Activated CD4-positive, CD25-positive, alpha-beta regulatory T cell treated with anti-CD3 and anti-CD28 coated beads, Interleukin-2, amount 50 U/mL, for 24 hours (primary cell): ENCODE measurements at places on chromosomes 4 and X.

- no peak for ATAC-seq
These were observed 120.3 kb upstream of the ATXN3L start for GRCh38 chrX:13440176-13440575.

GRCh38 chr4:139508581-139509237, 47.3 kb downstream of the SETD7 start:
- no peak for ATAC-seq

DNA sequence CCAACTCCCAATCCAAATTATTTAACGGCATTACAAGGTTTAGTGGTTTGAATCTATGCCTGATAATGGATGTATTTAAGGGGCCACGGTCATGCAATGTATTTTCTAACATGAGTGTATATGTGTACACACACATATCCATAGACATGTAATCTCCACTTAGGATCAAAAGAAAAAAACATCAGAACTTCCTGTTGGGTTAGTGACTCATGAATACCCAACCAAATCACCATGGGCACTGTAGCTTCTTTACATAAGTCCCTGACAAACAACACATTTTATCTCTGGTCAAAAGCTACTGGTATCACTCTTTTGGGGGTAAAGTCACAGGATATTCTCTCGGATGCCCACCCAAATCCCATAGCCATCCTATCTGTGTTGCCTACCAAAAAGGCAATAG, 36.5 kb upstream of the TFDP3 start:
- ATAC-seq, result no peak

- peak; percentile 86 for ATAC-seq
These were observed 58.5 kb upstream of the CLCN4 start for GRCh38 chrX:10098270-10098713.

DNA sequence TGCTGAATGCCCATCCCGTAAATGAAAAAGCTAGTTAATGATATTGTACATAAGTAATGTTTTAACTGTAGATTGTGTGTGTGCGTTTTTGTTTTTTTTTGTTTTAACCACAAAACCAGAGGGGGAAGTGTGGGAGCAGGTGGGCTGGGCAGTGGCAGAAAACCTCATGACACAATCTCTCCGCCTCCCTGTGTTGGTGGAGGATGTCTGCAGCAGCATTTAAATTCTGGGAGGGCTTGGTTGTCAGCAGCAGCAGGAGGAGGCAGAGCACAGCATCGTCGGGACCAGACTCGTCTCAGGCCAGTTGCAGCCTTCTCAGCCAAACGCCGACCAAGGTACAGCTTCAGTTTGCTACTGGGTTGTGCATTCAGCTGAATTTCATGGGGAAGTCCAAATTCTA, at the start of gene SPP1:
TSS of gene SPP1 (plus strand) at position 249 of the 400 bp plus-strand sequence. CDS start 1,182 bp downstream, outside the sequence.
- ATAC-seq, result no peak

DNA sequence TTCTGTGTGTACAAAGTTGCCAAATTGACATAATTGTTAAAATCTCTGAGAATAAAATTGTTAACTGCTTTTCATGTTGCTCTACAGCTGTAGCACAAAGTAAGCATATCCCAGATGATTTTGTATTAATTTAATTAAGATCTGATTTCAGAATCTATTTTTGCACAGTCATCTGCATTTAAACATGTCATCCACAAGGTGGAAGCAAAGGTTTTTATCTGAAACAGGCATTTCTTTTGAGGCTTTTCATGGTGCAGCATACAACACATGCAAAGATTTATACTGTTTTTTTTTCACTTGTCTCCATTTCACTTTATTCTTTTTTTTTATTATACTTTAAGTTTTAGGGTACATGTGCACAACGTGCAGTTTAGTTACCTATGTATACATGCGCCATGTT, 51.2 kb downstream of the GC start:
- no peak for ATAC-seq

- no peak for ATAC-seq
These were observed 171.6 kb upstream of the RAI2 start for GRCh38 chrX:18032486-18033221.

DNA sequence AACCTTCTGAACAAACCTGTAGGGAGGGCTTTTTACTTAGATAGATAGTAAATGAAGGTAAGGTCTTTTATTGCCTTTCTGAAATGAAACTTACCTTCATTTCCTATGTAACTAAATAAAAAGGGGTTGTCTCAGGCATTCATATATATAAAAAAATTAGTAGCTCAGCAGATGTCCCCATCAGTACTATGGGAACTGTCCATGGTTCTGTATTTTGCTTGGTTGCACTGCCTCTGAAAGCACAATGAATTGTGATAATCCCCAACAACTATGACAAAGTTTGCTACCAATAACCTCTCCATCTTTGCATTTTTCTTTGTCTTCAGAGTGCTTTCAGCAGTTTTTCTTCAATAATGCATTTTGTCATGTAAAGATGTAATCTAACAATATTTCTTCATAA, 222.4 kb downstream of the SLIT2 start:
- ATAC-seq, result no peak

- no peak for ATAC-seq
These were observed 907.8 kb downstream of the STPG2 start for GRCh38 chr4:97235521-97235920.

GRCh38 chr4:15610855-15611254, 44.3 kb downstream of the FBXL5 start:
- ATAC-seq, result no peak

GRCh38 chr4:52661966-52662690, 3.0 kb upstream of the USP46 start:
- ATAC-seq, result no peak

- no peak for ATAC-seq
These were observed 25.3 kb downstream of the ARHGAP24 start for GRCh38 chr4:85500110-85500867.

GRCh38 chr4:164639001-164639400, 114.9 kb upstream of the SMIM31 start:
- ATAC-seq, result no peak

DNA sequence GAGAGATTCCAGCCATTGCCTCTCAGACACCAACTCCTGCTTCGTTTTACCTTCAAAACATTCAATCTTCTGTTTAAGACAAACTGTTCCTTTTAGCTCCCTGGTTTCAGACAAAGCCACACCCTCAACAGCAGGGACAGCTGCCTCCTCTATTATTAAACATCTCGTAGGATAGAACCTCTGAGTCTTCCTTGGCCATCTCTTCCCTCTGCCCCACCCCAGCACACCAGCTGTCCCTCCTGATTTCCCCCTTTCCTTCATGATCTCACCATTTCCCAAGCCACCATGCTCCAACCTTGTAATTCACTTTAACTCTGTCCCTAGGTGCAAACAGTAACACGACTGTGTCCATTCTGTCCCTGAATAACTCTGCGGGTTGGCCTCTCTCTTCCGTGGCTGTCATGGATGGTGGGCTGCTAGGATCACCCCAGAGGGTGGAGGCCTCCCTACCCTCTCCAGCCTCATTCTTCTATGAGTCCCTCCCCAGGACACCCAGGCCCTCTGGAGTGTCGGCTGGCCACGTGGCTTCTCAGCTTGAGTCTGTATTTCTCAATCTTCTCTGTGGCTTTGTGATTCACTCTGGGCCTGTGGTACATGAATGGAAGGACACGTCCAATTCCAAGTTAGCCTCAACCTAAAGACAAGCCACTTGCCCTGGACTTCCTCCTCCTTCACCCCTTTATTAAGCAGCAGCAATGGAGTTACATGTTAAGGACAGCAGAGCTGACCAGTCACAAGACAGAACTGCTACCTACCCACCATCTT, 349.9 kb downstream of the FBXW7 start:
- ATAC-seq, result no peak

GRCh38 chr4:89301902-89302301, 5.7 kb downstream of the GPRIN3 start:
- ATAC-seq, result no peak

DNA sequence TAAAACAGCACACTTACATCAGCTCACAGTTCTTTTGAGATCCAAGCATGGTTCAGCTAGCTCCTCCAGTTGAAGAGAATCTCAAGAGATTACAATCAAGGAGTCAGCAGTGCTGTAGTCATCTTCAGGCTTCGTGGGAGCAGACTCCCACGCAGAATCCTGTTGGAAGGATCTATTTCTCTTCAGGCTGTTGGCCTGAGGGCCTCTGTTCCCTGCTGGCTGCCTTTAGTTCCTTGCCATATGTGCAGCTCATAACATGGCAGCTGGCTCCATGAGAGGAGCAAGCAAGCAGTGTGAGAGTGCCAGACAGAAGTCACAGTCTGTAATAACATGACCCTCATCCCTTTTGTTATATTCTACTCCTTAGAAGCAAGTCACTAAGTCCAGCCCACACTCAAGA, 168.6 kb downstream of the COX18 start:
- no peak for ATAC-seq

DNA sequence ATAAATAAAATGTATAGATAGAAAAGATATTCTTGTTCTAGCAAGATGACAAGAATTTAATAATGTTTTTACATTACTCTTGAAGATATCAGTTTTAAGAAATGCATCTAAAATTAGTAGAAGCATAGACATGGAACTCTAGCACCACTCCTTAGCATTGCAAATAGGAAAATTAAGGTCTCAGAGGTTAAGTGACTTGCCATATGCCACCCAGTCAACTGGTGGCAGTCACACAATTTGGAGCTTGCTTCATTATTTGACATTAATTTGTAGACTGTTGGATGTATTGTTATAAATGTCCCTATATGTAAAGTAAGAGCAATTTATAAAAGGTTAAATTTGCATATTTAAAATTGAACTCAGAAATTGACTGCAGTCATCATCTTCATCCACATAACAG, 20.8 kb downstream of the GPM6A start:
- ATAC-seq, result no peak

- no peak for ATAC-seq
These were observed 15.2 kb downstream of the HSD17B11 start for GRCh38 chr4:87375719-87376291.

GRCh38 chr4:40562681-40563080, 67.0 kb downstream of the RBM47 start:
- no peak for ATAC-seq

DNA sequence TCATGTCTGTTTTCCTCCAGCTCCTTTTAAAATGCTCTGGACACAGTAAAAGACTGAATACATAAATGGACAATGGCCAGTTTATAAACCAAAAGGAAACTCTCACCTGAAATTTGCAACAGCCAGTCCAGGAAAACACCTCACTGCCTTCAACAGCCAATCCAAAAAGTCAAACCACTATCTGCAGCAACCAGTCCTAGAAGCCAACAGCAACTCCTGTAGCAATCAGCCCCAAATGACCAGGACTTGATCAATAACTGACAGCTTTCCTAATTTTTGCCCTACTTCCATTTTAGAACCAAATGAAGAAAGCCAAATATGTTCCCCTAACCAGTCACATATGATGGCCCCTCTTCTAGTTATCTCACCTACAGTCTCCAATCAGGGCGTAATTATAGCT, 309.5 kb upstream of the CPXCR1 start:
- no peak for ATAC-seq

- ATAC-seq, result no peak
These were observed 10.2 kb upstream of the MSANTD1 start for GRCh38 chr4:3238721-3239120.

DNA sequence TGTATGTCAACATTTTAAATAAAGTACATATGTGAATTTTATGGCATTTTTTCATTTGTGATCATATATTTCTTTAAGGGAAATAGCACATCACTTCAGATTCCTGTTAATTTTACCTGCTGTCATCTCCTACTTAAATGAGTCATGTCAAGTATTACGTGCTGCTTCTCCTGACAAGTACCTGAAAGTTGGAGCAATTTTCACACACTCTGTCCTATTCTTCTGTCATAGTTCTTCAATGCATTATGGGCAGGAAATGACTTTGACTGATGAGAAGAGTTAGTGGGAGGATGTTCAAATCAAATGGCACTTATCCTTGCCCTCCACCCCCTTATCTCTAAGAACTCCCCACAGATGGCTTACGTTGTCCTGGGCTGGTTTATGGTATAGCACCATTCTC, 64.2 kb upstream of the SYTL5 start:
- no peak for ATAC-seq

- no peak for ATAC-seq
These were observed 433.9 kb upstream of the ATOH1 start for GRCh38 chr4:93394545-93395081.

DNA sequence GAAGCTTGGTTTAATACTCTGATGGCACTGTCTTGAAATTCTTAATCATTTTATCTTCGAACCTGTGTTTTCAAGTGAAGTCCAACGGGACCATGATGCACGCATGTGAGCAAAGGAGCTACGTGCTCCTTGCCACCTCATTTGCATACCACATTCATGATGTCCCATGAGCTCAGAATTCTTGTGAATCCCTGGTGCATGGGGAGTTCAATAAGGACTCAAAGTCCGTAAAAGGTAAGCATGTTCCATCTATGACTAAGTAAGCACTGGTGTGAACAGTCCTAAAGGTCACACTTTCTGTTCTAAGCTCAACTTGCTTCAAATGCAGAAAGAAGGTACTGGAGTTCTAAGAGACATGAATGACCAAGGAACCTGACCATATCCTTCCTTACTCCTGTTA, 13.1 kb upstream of the GPM6B start:
- ATAC-seq, result no peak

- ATAC-seq, result no peak
These were observed 35.4 kb downstream of the FABP2 start for GRCh38 chr4:119286377-119287002.

DNA sequence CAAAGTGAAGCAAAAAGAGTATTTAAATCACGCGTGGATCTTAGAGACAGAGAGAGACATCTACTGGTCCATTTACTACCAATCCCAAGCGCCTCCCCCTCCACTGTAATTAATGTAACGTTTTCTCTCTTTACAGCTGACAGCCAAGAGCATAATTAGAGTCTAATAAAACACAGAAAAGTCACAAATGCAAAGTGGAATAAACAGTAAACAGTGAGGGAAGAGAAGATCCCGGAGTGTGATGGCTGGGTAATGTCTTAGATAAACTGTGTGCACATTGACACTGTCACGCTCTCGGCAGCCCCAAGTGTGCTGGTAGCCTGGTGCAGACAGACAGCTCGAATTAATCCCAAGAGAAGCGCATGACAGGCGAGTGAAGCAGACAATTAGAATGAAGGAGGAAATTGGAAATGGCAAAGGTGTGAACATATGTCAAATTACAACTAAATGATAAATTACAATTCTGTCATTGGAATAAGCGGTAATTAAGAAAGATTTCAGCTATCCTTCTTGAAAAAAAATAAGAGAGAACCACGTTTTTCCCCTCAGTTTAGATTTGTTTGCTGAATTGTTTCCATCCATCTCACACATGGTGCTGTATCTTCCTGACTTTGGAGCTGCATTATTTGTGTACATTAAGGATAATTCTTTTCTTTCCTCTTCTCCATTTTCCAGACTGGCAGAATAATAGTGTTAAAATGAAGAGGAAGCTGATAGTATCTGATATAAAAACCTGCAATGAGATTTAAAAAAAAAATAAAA, 100.1 kb downstream of the CXXC4 start:
- no peak for ATAC-seq

GRCh38 chr4:173333658-173334084, 487 bp downstream of the HMGB2 start:
- no peak for ATAC-seq

DNA sequence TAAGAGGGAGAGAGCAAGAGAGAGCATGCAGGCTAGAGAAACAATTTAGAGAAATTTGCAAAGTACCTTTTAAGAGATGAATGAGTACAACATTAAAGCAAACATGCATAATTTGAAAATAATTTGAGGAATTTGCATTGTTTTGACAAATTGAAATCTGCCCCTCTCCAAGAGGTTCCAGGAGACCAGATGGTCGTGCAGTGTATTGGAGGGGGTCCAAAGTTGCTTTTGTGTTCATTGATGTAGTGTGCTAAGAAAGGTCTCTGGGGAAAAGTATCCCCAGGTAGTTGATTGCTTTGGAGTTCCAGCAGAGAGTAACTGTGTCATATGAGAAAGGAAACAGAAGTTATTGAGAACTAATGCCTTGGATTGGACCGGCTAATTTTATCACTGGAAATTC, 635.0 kb upstream of the TENM3 start:
- ATAC-seq, result no peak
